Activated CD8-positive, alpha-beta memory T cell treated with anti-CD3 and anti-CD28 coated beads for 24 hours (primary cell): ENCODE measurements at places on chromosomes 2 and 18.
A peak's percentile ranks its signal among the peaks of the same experiment; 100 is the strongest.

DNA sequence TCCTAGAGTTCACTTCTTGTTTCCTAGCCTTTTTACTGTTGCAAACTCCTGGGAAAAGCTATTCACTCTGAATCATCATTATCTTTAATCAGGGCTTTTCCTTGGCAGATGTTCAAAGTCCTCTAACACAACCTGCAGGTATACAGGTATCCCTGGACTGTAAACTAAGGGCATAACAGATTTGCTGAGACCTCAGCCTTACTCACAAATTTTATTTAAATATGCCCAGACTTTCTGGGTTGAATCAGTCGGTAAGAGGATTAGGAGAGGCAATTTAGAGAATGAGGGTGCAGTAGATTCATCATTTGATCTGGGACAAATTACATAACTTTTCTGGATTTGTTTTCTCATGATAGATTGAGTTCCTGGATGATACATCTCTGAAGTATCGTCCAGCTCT, 217.8 kb upstream of the STON1 start:
- DNase-seq = no peak

- no peak for DNase-seq
Observed at GRCh38 chr2:101811226-101812015, 113.9 kb downstream of the MAP4K4 start.

DNA sequence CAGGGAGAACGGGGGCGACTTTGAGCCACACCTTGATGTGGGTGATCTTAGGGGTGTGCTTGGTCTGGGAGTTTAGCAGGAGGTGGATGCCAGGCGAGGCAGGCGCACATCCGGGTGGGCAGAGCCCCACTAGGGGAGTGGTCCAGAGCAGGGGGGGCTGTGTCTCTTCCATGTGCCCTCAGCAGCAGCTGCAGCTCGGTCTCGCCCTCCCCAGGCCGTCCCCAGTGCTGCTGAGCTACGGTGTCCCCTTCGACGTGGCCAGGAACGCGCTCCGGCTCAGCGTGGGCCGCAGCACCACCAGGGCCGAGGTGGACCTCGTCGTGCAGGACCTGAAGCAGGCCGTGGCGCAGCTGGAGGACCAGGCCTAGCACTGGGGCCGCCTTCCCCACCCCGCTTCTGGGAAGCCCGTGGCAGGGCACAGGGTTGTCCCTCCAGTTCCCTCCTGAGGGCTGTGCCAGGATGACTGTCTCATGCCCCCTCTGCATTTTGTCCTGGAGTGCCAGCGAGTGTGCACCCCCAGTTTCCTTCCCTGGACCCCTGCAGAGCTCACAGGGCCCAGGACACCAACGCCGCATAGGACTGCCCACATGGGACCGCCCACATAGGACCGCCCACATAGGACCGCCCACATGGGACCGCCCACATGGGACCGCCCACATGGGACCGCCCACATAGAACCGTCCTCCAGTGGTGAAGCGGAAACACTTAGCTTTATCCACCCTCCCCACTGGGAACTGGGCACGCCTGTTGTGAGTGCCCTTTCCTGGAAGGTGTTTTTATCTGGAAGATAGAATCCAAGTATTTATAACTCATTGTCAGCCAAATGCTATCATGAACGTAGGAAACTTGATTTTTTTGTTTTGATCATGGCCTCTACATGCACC, 1.9 kb upstream of the ESPNL start:
- DNase-seq = peak; percentile 52

DNA sequence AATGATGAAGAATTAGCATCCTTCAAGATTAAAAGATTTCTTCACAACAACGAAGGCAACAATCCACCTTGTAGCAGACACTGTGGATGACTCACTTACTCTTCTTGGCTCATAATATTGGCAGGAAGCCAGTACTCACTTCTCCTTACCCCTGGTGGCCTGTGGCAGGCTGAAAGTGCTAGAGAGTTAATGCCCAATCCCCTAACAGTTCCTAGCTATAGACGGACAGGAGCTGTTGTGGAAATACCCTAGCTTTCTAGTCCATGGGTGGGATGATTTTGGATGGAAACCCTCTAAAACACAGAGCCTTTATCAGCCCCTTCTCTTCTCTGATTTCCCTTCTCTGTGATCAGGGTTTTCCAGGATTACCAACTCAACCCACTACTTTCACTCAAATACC, 128.6 kb upstream of the NYAP2 start:
- DNase-seq = no peak

- no peak for DNase-seq
Observed at GRCh38 chr18:58850786-58851469, 13.7 kb upstream of the ZNF532 start.

- no peak for DNase-seq
Observed at GRCh38 chr2:168780669-168781071, 21.8 kb upstream of the NOSTRIN start.

DNA sequence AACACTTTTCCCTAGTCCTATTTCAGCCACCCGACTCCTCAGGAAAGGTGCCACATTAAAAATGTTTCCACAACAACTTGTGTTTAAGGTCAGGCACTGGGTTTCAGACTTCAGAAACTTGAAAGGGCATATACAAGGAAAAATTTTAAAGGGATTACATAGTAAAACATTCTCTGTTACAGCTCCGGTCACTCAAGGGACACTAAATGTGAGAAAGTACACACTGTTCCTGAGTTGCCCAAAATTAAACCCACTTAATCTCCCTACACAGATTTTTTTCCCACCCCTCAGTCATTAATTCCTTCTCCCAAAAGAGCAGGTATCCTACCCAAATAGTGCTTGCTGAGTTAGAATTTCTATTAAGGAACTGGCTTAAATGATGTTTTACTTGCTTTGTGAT, 14.2 kb downstream of the STK39 start:
- no peak for DNase-seq

GRCh38 chr18:37481072-37481471, 84.5 kb downstream of the CELF4 start:
- no peak for DNase-seq

DNA sequence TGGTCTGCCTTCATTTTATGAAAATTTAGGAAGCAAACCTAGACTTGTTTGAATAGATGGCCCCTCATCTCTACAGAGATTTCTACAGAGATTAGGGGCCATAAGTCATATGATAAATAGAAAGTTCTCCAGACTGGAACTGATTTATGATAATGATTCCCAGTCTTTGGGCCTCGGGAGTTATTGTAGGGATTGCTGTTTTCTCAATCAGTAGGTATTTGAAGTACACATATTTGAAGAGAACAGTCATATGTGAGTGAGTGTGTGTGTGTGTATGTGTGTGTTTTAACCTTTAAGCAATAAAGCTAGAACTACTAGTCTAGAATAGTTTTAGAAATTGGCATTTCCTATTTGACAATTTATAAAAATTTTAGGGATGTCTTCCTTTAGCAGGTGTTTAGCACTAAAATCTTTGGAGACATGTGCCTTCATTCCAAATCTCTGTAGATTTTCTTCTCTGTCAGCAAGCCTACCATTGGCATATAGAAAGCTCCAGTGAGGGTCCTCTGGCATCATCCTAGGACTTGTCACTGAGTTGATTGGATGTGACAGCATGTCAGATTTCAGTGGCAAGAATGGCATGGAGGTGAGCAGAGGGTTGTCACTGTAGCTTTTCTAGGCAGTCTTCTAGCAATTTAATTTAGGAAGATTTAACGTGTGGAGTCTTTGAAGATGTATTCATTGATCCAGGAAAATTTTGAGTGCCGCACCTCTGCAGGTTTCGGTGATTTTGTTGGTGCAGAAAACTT, 71.2 kb downstream of the MYO1B start:
- no peak for DNase-seq

- DNase-seq = no peak
Observed at GRCh38 chr2:67169417-67170140, 227.6 kb upstream of the ETAA1 start.
